Stimulated activated CD8-positive, alpha-beta memory T cell treated with anti-CD3 and anti-CD28 coated beads, Interleukin-4, amount 100 ng/mL, for 1 hour (primary cell): ENCODE measurements at places on chromosomes 11 and 22.

GRCh38 chr11:121802542-121802941, 313.5 kb downstream of the BLID start:
- no peak for DNase-seq

- DNase-seq = no peak
These were observed 10.4 kb upstream of the SREBF2 start for GRCh38 chr22:41822317-41823057.

GRCh38 chr11:117734601-117735024, 62.4 kb downstream of the DSCAML1 start:
- no peak for DNase-seq

GRCh38 chr11:7450836-7451235, 34.5 kb upstream of the OLFML1 start:
- no peak for DNase-seq

DNA sequence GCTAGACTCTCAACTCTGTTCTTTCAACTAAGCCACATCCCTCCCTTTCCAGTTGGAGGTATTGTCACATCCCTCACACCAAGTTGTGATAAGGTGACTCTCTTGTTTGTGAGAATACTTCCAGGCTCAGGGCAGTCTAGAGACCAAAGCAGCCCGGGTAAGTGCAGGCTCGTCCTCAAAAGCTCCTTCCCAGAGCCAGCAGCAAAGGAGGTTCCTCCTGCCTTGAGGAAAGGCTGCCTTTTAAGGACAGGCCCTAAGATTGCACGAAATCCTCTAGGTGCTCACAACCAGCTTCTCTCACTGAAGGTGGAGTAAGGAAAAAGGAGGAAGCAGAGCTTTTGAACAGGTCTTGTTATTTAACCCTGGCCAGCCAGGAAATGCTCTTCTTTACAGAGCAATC, 53.4 kb downstream of the SMCO4 start:
- DNase-seq = no peak

DNA sequence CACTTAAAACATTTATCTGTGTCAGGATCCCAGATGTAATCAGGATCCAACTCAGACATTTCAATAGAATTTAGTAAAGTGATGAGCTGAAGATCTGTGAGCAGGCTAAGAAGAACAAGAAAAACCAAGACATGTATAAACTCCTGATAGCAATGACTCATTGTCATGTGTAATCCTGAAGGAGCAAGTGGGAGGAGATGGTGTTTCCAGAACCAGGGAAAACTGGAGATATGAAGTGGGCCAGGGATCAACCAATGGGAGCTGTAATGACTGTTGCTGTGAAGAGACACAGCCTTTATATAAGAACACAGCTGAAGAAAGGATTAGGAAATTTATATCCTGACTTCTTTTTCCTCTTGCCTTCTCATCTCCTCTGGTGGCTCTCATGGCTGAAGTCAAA, 682.5 kb upstream of the ARHGAP42 start:
- no peak for DNase-seq

DNA sequence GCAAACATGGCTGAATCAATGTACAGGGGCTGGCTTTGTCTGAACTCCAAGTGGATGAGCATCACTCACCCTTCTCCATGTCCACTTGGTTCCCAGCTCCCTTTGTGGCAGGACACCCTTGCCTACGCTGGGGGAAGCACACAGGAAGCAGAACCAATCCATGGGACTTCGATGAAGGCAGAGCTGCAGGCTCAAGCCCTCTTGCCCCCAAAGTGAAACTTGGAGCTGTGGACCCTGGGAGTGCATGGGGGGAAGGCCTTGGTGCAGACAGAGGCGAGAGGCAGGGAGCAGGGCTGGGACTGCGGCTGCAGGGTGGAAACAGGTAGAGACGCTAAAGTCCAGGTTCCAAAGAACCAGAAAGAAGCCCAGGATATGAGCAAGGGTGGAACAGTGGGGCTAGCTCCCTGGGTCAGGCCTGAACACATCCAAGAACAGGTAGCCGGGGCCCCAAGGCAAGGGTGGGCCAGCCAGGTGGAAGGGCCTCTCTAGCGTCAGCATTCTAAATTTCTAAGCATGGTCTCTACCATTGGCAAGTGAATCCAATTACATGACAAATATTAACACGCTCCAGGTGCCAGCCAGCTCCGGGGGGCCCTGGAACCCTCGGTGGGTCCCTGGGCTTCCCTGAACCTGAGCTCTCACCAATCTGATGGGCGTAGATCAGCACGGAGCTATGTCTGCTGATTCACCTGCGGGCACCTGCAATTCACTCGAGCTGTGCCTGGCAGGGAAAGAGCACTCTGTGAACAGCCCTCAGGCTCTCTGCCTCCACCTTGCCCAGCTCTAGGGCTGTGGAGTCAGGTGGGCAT, 532.8 kb downstream of the BRD1 start:
- no peak for DNase-seq

- DNase-seq = no peak
These were observed 123.9 kb downstream of the MPPED1 start for GRCh38 chr22:43535741-43536140.

GRCh38 chr11:34140149-34140548, 34.7 kb downstream of the NAT10 start:
- DNase-seq = no peak
